ENCODE measurements at places on chromosomes 3 and 15. TPM values are rescaled to one million over a fixed set of nuclear protein-coding genes. Genes with fewer than 3 reads are reported as not detected.

- no peak for DNase-seq
These were observed 20.3 kb upstream of the LPP start for GRCh38 chr3:188133646-188134045.

- no peak for DNase-seq
These were observed 161.0 kb upstream of the CTDSPL start for GRCh38 chr3:37700466-37701248.

GRCh38 chr15:100109486-100110035 lies 232.2 kb downstream of the ADAMTS17 start:
- no peak for DNase-seq

GRCh38 chr3:104846270-104846669 lies 520.4 kb upstream of the ALCAM start:
- DNase-seq, result no peak

GRCh38 chr3:157059661-157060060 lies 100.3 kb downstream of the CCNL1 start:
- no peak for DNase-seq

DNA sequence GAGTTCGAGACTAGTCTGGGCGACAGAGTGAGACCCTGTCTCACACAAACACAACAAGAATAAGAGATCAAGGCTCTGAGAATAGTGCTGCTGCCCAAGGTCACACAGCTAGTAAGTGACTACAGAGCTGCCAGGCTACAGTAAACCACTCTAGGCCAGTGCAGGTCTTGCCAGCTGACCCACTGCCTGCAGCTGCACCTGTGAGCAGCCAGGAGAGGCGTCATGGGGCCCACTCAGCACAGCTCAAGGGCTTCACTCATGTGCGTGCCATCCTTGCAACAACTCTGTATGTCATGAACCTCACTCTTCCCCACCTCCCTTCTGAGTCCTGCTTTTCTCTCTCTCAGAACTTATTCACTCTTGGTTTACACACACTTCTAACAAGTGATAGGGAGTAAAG lies 176.7 kb downstream of the SMAD6 start:
- DNase-seq, result no peak

DNA sequence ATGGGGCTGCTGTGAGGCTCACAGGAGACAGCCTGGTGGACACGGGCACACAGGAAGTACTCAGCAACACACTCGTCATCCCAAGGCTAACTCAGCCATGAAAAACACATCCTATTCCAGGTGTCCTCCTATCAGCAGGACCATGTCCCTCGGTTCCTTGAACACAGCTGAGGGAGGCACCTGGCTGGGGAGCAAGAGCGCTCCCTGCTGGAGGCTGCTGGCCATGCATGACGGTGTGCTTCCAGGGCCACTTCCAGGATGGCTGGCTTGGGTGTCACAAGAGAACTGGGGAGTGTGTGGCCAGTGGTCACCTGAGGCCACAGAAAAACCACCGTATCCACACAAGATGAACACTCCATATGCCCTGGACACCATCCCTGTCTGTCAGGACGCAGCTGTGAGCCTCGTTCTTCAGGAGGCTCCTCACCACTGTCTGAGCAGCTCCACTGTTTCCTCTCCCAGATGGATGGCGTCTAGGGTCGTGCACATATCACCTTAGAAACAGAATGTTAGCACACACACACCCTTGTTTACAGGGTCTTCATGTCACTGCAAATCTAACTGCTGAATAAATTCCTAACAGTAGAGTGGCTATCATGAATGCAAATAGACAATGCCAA lies 31.0 kb downstream of the POC1A start:
- DNase-seq, result peak; percentile 41

DNA sequence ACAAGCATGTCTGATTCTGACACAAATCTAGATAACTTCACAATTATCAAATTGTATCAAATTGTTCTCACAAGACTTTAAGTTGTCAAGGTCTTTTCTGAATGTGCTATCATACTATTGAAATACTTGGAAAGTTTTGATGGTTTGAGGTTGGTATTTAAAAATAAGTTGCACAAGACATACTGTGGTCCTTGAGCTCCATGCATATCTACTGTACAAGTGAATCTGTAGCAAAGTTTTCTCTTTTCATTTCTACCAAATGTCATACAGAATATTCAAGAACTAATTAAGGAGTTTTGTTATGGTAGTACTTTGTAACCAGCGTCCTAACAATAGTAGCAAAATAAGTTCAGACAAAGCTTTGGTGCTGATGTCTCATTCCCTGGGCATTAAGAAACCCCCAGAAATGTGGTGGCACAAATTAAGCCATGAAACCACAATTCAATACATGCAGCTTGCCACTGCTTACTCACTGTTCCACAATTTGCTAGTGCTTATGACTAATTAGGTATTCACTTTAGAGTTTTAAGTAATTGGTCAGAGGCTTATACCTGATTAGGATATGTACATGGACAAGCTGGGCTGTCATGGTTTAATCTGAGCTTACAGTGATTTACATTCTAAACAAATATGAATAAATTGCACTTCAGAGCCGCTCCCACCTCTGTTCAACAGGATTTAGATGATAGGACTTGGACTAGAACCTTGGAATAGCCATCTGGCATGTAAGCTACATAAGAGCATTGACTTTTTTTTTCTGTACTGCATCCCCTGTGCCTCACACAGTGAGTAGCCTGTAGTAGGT lies 8.8 kb downstream of the TBC1D23 start:
- no peak for DNase-seq

- DNase-seq, result no peak
These were observed 70.7 kb upstream of the DPH6 start for GRCh38 chr15:35616498-35617271.

DNA sequence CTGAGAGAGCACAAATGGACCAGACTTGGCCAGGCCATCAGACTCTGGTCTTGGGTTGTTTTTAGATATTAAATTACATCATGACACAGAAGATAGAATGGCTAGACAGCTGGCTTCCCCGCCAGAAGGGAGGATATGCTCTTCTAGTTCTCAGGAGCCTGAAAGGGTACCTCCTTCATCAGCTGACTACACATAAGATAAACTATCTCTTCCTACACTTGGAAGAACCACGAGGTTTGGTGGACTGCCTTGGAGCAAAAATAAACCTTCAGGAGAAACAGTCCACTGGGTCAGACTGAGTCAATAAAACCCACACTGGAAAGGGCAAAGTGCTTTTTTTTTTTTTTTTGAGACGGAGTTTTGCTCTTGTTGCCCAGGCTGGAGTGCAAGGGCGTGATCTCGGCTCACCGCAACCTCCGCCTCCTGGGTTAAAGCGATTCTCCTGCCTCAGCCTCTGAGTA lies 26.3 kb upstream of the DYNC1LI1 start:
- no peak for DNase-seq

- DNase-seq, result no peak
These were observed 183.4 kb downstream of the GOLGA6L6 start for GRCh38 chr15:20358066-20358778.

DNA sequence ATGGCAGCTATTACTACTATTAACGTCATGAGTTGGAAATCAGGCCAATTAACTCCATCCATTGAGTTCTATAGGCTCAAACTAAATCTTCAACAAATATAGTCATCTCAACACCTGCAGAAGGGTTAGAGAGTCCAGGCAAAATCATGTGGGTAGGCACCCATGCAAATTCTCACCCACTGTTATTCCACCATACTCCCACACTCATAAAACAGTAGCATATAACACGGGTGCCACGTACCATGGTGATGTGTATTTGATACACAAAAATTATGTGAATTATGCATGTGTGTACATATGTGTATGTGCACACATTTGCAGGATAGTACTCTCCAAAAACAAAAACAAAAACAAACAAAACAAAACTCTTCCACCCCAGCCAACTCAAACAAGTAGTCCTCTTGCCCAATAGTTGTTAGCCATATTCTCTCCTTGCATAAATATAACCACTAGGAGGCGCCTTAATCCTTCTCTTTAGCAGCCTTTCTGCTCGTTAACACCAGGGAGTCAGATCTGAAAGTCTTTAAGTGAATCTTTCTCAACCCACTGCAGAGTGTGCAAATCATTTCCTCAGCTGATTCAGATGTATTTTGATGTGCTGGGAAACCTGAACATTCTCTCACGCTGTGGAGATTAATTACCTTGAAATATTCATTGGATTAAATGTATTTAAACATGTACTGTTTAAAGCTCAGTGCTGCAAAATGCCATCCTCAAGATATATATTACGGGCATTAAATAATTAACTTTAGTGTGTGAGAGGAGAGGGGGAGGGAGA lies 38.0 kb upstream of the COPB2 start:
- DNase-seq, result no peak

GRCh38 chr3:12574661-12575060 lies 17.8 kb downstream of the MKRN2 start:
- no peak for DNase-seq

DNA sequence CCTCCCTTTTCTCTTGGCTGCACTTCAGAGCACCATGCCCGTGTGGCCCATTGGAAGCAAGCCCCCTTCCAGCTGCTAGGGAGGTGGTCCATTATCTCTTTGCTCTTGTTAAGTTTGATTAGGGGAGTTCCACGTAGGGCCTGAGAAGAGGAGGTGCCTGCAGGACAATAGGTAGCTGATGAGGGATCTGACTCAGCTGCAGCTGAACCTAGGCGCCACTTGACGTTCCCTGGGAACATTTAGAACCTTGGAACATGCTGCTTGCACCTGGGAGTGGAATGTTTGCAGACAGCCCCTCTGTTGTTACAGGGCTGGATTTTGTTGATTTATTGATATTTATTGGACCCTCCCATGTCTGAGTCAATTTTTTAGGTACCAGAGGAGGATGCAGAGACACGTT lies 4.7 kb downstream of the SMAD3 start:
- DNase-seq, result no peak

GRCh38 chr3:47265725-47266428 lies 16.7 kb downstream of the KIF9 start:
- no peak for DNase-seq

- no peak for DNase-seq
These were observed 24.8 kb upstream of the MBNL1 start for GRCh38 chr3:152243721-152244516.

GRCh38 chr15:72313881-72314280 lies 6.1 kb downstream of the CELF6 start:
- DNase-seq, result no peak

GRCh38 chr3:54144284-54144683 lies 21.9 kb downstream of the CACNA2D3 start:
- no peak for DNase-seq

DNA sequence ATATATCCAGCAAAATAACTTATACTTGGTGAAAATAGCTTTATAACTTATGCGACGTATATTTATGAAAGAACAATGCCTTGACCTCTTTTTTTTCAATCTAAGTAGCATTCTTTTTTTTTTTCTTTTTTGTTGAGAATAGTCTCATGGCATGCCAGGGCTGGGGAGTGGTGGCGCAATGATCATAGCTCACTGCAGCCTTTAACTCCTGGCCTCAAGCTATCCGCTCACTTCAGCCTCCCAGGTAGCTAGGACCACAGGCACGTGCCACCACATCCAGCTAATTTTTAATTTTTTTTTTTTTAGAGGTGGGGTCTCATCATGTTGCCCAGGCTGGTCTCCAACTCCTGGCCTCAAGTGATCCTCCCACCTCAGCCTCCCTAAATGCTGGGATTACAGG lies 43.5 kb downstream of the RAB8B start:
- DNase-seq, result no peak

- no peak for DNase-seq
These were observed 113.1 kb downstream of the ABI3BP start for GRCh38 chr3:100880072-100880471.

- no peak for DNase-seq
These were observed 89.0 kb downstream of the IL20RB start for GRCh38 chr3:137046747-137047146.

DNA sequence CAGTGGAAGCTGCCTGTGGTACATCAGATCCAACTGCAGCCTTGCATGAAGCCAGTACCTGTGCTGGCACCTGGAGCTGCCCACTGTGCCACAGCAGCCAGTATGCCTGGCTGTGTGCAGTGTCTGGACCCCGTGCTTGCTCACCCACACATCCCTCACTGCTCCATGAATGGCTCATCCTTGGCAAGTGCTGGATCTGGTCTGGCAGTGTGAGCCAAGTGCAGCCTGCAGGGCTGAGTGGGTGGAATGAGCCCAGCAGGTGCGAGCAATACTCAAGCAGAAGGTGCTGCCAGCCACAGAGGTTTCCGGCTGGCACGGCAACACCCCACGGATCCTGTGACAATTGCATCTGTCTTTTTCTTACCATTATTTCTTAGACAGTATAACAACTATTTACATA lies 488.2 kb upstream of the ROBO2 start:
- DNase-seq, result no peak

GRCh38 chr15:89385596-89386331 lies 51.1 kb upstream of the POLG start:
- DNase-seq, result no peak

DNA sequence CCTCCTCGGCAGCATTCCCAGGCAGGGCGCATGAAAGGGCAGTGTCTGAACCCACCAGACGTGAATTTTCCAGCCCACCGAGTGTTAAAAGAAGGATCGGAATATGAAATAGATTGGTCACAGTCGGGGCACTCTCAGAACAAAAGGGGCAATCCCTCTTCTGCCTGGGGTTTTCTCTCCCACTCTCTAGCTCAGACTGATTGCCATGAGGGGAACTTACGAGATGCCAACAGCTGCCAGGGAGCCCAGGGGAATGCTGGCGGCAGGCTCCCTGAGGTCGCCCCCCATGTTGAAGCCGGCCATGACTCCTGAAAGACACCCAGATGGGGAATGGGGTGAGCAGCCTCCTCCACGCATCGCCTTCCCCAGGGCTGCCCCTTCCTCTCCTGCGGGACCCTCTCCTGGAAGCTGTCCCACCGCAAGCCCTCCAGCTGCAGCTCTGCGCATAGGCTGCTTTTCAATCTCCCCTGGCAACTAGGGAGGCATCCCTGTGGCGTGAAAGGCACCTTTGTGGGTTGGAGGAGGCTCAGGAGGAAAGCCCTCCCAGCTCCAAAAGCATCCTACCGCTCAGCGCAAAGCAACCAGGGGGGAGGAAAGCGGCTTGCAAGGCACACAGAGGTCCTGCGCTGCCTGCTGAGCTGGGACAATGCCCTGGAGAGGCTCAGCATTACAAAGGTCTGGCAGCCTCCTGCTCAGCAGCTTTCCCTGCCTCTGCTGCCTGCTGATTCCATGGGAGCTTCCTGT lies 64.8 kb upstream of the HEG1 start:
- no peak for DNase-seq

DLEC1 gene
- 5.5 TPM for total RNA-seq

NDUFAF3 gene
- 108 TPM for total RNA-seq

ALDH1L1 gene
- total RNA-seq, result 159 TPM

LINS1 gene
- 32.2 TPM for total RNA-seq

CLPX gene
- 58.8 TPM for total RNA-seq

KLF13 gene
- total RNA-seq, result 63.7 TPM

SNX4 gene
- total RNA-seq, result 49.0 TPM

ABHD17C gene
- total RNA-seq, result 1.1 TPM

TERC gene
- total RNA-seq, result 206 TPM

IL12A gene
- total RNA-seq, result 2.4 TPM

MED12L gene
- total RNA-seq, result 0.25 TPM
